ENCODE measurements at places on chromosomes 3 and 15. TPM values are rescaled to one million over a fixed set of nuclear protein-coding genes. Genes with fewer than 3 reads are reported as not detected.
A peak's percentile ranks its signal among the peaks of the same experiment; 100 is the strongest.

GRCh38 chr15:96037584-96037983, 292.9 kb upstream of the NR2F2 start:
- DNase-seq: no peak

GRCh38 chr3:94961423-94962100, 898.7 kb downstream of the NSUN3 start:
- DNase-seq: no peak

GRCh38 chr3:160343132-160343531, 55.9 kb downstream of the IFT80 start:
- peak; percentile 5 for DNase-seq

- DNase-seq: peak; percentile 3
Measured at GRCh38 chr3:79461129-79461792, 306.5 kb downstream of the ROBO1 start.

- DNase-seq: no peak
Measured at GRCh38 chr3:50447290-50447840, 56.1 kb downstream of the CACNA2D2 start.

GRCh38 chr3:181687731-181688130, 24.0 kb upstream of the SOX2 start:
- DNase-seq: no peak

- DNase-seq: peak; percentile 46
Measured at GRCh38 chr3:25455441-25456132, 27.5 kb downstream of the RARB start.

DNA sequence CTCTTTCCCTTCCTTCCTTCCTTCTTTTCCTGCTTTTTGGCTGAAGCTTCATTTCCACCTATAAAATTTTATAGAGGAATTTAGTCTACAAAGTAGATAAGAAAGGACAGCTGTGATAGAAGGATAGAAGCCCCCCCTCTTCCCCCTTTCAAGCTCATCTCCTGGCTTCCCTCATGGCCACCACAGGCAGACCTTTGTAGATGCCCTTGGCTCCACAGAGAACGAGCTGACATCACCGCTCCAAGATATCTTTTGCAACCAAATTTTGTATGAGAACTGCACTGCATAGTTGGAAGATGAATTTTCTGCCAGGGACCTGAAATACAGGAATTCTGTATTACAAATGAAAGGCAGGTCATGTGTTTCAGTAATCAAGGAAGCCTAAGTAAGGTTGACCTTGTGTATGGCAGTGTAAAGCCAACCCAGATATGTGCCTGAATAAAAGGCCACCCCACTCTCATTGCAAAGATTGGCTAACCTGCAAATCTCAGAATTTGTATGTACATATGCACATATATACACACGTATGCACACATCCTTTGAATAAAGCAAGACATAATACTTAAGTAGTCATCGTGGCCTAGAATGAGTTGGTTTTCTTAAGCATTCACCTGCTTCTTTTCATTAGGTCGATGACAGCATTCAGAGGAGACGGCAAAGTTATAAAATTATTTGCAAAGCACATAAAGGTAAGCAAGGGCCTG, 57.1 kb upstream of the FILIP1L start:
- no peak for DNase-seq

GRCh38 chr3:172061724-172062184, 22.4 kb downstream of the FNDC3B start:
- DNase-seq: no peak

DNA sequence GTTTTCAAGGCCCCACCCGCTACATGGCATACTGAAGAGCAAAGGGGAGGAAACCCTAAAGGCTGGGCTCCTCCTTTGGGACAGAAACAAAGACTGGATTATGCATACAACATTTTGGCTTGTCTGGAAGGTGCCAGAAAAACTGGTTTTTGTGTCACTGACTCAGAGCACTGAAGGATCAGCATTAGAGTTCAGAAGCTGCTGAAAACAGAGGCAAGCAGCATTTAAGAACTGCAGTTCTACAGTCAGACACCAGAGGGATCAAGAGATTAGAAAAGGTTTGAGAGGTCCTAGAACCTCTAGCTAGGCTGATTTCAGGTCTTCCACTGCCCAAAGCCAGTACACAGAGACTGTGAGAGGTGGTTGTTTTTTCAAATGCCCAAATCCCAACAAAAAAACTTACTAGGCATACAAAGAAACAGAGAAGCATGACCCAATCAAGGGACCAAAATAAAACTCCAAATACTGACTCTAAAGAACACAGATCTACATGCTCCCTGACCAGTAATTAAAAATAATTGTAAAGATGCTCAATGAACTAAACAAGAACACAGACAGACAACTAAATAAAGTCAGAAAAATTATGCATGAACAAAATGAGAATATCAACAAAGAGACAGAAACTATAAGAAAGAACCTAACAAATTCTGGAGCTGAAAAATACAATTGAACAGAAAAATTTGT, 91.2 kb downstream of the SENP2 start:
- DNase-seq: peak; percentile 56

GRCh38 chr3:141012571-141012970, 38.6 kb upstream of the SPSB4 start:
- no peak for DNase-seq

- DNase-seq: peak; percentile 81
Measured at GRCh38 chr15:31352911-31353811, 26.5 kb downstream of the KLF13 start.

- DNase-seq: peak; percentile 46
Measured at GRCh38 chr15:70636540-70637165, 126.7 kb downstream of the UACA start.

- peak; percentile 72 for DNase-seq
Measured at GRCh38 chr15:57340682-57341259, 35.5 kb upstream of the CGNL1 start.

GRCh38 chr15:96402403-96402802, 71.9 kb downstream of the NR2F2 start:
- DNase-seq: no peak

- no peak for DNase-seq
Measured at GRCh38 chr3:125078951-125079674, 23.3 kb upstream of the HEG1 start.

DNA sequence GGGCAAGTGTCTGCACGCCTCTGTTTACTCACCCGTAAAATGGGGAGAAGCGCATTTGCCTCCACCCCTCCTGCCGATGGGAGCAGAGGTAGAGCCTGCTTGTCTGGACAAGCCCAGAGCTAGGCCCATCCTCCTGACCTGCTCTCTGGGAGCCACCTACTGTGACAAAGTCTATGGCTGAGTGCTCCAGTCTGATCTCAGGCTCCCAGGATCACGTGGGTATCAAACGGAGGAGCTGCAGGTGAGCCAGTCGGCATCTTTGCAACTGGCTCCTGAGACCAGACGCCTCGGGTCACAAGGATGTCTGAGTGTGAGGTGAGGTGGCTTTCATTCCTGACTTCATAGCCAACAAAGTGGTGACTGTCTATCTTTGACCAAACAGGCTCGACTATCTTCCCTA, 2.1 kb upstream of the ALDH1A3 start:
- DNase-seq: no peak

DNA sequence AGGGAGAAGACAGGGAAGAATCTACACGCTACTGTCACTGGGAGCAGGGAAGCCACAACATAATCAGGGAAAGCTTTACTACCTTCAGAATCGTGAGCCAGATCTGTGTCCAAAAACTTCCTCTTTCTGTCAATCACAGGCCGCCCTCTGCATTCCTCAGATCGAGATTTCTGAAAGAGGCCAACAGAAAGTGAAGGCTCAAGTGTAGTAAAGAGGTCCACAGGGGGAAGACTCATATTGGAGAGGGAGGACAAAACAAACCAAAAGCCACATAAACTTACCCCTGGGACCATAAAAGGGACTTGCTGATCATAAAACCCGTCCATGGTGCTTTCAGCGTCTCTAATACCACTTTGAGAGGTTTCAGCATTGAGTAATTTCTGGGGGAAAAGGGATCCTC, 3.3 kb downstream of the ETV5 start:
- DNase-seq: no peak

- DNase-seq: no peak
Measured at GRCh38 chr15:95758451-95758850, 572.0 kb upstream of the NR2F2 start.

DNA sequence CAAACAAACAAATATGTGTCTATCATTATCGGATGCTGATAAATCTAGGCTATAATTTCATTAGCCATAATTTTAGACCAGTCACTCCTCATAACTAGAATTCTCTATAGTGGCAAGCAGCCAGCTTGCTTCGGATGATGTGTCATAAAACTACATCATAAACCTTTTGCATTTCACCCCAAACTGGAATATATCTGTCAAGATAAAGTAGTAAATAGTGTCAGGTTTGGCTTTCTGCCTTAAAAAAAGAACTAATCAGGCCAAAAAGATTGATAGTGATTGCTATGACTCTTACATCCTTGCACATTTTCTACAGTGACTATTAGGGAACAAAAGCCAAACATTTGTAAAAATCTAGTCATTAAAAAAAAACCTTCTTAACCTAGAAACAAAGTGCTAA, 51.0 kb downstream of the DPPA2 start:
- no peak for DNase-seq

GRCh38 chr15:78762985-78763795, 48.1 kb downstream of the ADAMTS7 start:
- DNase-seq: no peak

DNA sequence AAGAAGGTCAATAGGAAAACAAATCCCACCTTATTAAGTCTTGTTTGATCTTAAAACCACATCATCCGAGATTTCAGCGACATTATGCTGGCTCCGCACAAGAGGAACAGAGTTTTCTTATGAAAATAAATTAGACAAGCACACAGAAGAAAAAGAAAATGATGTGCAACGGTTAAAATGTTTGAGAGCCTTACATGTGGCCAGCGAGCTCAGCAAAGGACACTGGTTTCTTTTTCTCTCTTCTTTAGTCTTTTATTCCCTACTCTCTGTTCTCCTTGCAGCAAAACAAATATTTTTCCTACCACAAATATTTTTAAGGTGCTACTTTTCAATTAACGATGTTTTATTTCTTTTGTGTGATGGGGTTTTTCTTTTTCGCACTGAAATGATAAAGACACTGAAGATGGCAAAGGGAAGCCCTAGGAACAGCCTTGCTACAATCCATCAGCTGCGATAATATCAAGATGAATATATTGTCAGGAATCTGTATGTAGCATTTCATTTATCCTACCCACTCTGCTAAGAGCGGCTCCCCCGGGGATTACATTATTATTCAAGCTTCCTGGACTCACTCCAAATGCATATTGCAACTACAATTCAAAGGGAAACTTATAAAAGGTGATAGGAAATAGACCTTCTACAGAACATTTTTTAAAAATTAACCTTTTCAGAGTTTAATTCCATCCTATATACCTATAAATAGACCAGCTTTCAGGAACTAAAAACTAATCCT, 72.9 kb downstream of the ANXA2 start:
- no peak for DNase-seq

- DNase-seq: no peak
Measured at GRCh38 chr3:105328338-105328730, 38.4 kb upstream of the ALCAM start.

- DNase-seq: no peak
Measured at GRCh38 chr15:65084500-65085206, 8.1 kb downstream of the KBTBD13 start.

- no peak for DNase-seq
Measured at GRCh38 chr15:51935466-51936104, 36.0 kb downstream of the LEO1 start.

- DNase-seq: no peak
Measured at GRCh38 chr3:98013411-98014267, 21.5 kb downstream of the GABRR3 start.

DNA sequence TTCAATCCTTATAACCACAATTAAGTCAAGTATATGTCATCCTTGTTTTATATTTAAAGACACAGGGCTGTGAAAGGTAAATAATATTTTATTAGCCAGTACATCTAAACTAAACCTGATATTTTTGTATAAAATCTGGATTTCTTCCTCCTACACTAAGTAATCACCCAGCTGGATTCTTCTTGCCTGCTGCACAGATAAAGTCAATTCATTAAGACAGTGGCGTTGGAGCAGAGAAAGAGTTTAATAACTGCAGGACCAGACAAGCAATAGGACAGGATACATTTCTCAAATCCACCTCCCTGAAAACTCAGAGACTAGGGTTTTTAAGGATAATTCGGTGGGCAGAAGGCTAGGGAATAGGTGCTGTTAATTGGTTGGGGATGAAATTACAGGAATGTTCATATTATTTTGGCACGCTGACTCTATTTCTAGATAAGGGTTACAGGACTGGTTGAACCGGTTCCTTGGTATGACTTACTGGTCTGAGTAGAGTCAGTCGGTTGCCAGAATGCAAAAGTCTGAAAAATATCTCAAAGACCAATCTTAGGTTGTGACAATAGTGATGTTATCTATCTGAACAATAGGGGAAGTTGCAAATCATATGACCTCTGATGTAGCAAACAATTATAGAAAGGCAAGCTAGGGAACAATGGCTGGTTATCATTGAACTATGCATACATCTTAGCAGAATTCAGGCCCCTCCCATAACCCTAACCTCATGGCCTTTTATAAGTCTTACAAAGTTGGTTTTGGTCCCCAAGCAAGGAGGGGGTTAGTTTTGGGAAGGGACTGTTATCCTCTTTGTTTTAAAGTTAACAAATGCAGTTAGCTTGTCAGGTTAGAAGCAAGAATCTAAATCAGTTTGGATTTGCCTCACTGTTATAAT, 244.8 kb downstream of the ALCAM start:
- no peak for DNase-seq

- DNase-seq: peak; percentile 58
Measured at GRCh38 chr3:11335056-11335608, 62.9 kb downstream of the ATG7 start.

DNA sequence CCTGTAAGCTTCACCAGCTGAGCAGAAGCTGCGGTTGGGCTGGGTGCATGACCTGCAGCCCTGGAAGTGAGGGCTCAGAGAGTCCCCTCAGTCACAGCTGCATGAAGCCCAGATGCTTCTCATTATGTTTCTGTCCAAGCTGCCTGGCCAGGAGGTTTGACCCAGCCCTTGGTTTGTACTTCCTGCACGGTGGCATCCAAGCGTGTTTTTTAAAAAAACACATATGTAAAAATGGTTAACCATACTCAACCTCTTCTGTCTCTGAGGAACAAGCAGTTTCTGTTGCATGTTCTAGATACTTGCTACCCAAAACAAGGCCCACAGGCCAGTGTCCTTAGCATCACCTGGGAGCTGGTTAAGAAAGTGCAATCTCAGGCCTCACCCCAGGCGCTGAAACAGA, 76.0 kb upstream of the ATP10A start:
- no peak for DNase-seq

GP9 gene
- not detected for polyA plus RNA-seq

HRG gene
- polyA plus RNA-seq: not detected

ZIC4 gene
- 2.0 TPM for polyA plus RNA-seq

KCNMB2 gene
- polyA plus RNA-seq: not detected

APOD gene
- 0.05 TPM for polyA plus RNA-seq

LOXL1 gene
- 37.5 TPM for polyA plus RNA-seq

ASB14 gene
- polyA plus RNA-seq: not detected

GOLGA8R gene
- polyA plus RNA-seq: 0.86 TPM

LEKR1 gene
- polyA plus RNA-seq: 0.30 TPM

CTXN2 gene
- 0.02 TPM for polyA plus RNA-seq

SLC7A14 gene
- 2.7 TPM for polyA plus RNA-seq

SSUH2 gene
- 0.26 TPM for polyA plus RNA-seq

PHLDB2 gene
- polyA plus RNA-seq: 23.3 TPM

NANOGP8 gene
- not detected for polyA plus RNA-seq

GOLGA6L9 gene
- polyA plus RNA-seq: 7.4 TPM

ACSBG1 gene
- 0.02 TPM for polyA plus RNA-seq

GCNT3 gene
- 0.08 TPM for polyA plus RNA-seq

GABRR3 gene
- polyA plus RNA-seq: not detected

TLR9 gene
- polyA plus RNA-seq: not detected

NPAP1 gene
- not detected for polyA plus RNA-seq

GOLGA6L7 gene
- not detected for polyA plus RNA-seq

Measured in SK-N-SH (cell line).